ENCODE measurements at places on chromosomes 16 and 17. TPM values are rescaled to one million over a fixed set of nuclear protein-coding genes. Genes with fewer than 3 reads are reported as not detected.

Gene TNS4
- not detected for polyA plus RNA-seq

Gene CDK3
- polyA plus RNA-seq: 29.2 TPM

Gene TBC1D3H
- polyA plus RNA-seq: not detected

Gene CMTM1
- 1.3 TPM for polyA plus RNA-seq

Gene MMP28
- polyA plus RNA-seq: 0.31 TPM

Gene JUP
- polyA plus RNA-seq: 46.1 TPM

Gene CASKIN1
- 10.3 TPM for polyA plus RNA-seq
